ENCODE measurements at places on chromosomes 7 and 10. TPM values are rescaled to one million over a fixed set of nuclear protein-coding genes. Genes with fewer than 3 reads are reported as not detected.
A peak's percentile ranks its signal among the peaks of the same experiment; 100 is the strongest.

- H3K36me3 ChIP-seq = peaks cover 43% of the 10 kb centered on the region
- H3K27me3 ChIP-seq = no peaks in the 10 kb centered on the region
- H3K4me3 ChIP-seq = no peak overlapping the region
- peak overlapping the region; percentile 34 for H3K27ac ChIP-seq
These were observed 41.2 kb downstream of the NCAPG2 start for GRCh38 chr7:158663428-158663741.

- peaks cover 16% of the 10 kb centered on the region for H3K4me1 ChIP-seq
- DNase-seq = no peak
- no peaks in the 10 kb centered on the region for H3K36me3 ChIP-seq
- no peak overlapping the region for H3K27ac ChIP-seq
These were observed 88.3 kb upstream of the KAT6B start for GRCh38 chr10:74738052-74738451.

DNA sequence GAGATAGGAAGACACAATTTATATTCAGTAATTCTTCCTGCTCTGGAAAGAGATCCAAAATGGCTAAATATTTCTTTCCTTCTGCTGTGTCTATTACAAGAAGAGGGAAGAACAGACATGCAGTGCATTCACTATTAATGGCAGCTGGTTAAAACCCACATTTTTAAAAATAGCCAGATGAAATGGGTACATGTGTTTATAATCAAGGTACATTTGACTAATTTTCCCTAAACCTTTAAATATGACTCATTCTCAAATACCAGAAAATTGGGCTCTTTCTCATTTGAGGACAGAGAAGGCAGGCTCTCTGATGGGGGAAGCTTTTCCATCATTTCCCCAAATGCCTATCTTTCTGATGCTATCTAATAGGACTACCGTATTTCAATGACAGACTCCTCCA, 215.7 kb upstream of the HABP2 start:
- no peaks in the 10 kb centered on the region for H3K4me1 ChIP-seq
- H3K4me3 ChIP-seq = no peak overlapping the region
- H3K27ac ChIP-seq = no peak overlapping the region
- H3K27me3 ChIP-seq = peaks cover 1% of the 10 kb centered on the region
- no peak for DNase-seq

DNA sequence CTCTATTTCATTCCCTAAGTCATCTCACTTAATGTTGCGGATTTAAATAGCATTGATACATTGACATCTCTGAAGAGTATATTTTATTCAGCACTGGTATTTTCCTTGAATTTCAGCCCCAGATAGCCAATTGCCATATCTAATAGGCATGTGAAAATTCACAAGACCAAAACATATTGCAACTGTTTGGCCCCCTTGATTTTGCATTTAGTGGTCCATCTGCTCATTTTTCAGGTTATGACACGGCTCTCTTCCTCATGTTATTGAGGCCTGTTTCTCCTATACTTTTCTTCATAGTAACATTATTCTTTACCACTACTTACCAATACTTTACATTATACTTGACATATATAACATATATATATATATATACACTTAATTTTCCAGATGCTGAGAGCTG, 43.7 kb downstream of the MKLN1 start:
- H3K27ac ChIP-seq = no peak overlapping the region
- H3K4me3 ChIP-seq = no peak overlapping the region
- H3K27me3 ChIP-seq = no peaks in the 10 kb centered on the region
- H3K4me1 ChIP-seq = peaks cover 36% of the 10 kb centered on the region
- peaks cover 5% of the 10 kb centered on the region for H3K36me3 ChIP-seq

- H3K4me1 ChIP-seq = no peaks in the 10 kb centered on the region
- no peak for DNase-seq
- no peaks in the 10 kb centered on the region for H3K36me3 ChIP-seq
- H3K4me3 ChIP-seq = no peak overlapping the region
- no peak overlapping the region for H3K27ac ChIP-seq
These were observed 217.4 kb downstream of the CACNA2D1 start for GRCh38 chr7:82226191-82226590.

DNA sequence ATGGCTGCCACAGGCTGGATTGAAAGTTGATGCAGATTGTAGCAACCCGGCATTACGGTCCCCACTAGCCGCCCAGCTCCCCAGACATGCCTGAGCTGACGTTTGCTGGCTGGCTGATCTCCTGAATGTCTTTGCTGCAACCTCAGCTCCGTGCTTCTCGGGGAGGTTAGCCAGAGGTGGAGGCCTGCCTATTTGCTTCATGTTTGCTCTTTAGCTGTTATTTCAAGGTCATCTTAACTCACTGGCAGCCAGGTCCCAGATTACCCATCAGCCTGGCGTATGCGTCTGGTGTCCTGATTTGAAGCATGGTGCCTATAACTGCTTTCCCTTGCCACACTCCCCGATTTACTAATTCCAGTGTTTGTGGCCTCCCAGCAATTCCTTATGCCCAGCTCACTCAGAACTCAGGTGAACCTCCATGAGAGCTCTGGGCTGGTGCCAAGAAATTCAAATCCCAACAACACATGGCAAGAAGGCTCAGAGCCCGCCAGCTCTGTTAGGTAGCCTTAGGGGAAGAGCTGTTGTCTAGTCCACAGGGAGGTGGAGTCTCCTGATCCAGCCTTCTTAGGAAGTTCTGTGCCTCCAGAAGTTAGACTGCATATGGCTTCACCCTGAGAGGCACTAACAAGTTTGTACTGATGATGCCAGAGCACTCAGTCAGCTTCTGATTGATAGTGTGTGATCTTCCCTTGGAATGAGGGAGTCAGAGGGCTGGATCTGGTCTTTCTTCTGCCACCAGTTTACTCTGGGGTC, 69.7 kb upstream of the EXOC4 start:
- H3K4me3 ChIP-seq = no peak overlapping the region
- no peaks in the 10 kb centered on the region for H3K4me1 ChIP-seq
- no peaks in the 10 kb centered on the region for H3K36me3 ChIP-seq
- DNase-seq = no peak
- H3K27ac ChIP-seq = no peak overlapping the region

DNA sequence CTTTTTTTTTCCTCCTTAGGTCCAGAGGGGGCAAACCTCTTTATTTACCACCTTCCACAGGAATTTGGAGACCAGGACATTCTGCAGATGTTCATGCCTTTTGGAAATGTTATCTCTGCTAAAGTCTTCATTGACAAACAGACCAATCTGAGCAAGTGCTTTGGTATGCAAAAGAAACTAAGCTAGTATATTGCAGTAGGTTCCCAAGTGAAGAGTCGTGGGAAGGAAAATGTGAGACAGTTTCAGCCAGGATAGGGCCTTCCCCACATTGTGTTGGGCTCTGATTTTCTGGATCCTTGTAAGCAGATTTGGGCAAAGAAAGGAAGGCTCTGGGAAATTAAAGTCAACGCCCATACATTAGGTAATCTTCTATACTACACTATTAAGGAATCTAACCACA, 285.6 kb downstream of the USP6NL start:
- H3K4me1 ChIP-seq = peaks cover 21% of the 10 kb centered on the region
- H3K27me3 ChIP-seq = no peaks in the 10 kb centered on the region
- H3K4me3 ChIP-seq = no peak overlapping the region
- H3K36me3 ChIP-seq = peaks cover 75% of the 10 kb centered on the region

- DNase-seq = peak; percentile 64
- H3K36me3 ChIP-seq = no peaks in the 10 kb centered on the region
- no peak overlapping the region for H3K27ac ChIP-seq
- H3K27me3 ChIP-seq = peaks cover 70% of the 10 kb centered on the region
- peak overlapping the region; percentile 79 for H3K4me3 ChIP-seq
- H3K4me1 ChIP-seq = peaks cover 12% of the 10 kb centered on the region
These were observed 74.5 kb upstream of the LEP start for GRCh38 chr7:128166603-128167041.

GRCh38 chr7:40058636-40059035, 75.8 kb downstream of the MPLKIP start:
- no peak overlapping the region for H3K4me3 ChIP-seq
- peaks cover 3% of the 10 kb centered on the region for H3K4me1 ChIP-seq
- H3K27me3 ChIP-seq = no peaks in the 10 kb centered on the region
- no peak overlapping the region for H3K27ac ChIP-seq

GRCh38 chr10:124830445-124830844, 28.8 kb downstream of the ABRAXAS2 start:
- no peaks in the 10 kb centered on the region for H3K4me1 ChIP-seq
- H3K27ac ChIP-seq = no peak overlapping the region
- H3K36me3 ChIP-seq = peaks cover 52% of the 10 kb centered on the region

DNA sequence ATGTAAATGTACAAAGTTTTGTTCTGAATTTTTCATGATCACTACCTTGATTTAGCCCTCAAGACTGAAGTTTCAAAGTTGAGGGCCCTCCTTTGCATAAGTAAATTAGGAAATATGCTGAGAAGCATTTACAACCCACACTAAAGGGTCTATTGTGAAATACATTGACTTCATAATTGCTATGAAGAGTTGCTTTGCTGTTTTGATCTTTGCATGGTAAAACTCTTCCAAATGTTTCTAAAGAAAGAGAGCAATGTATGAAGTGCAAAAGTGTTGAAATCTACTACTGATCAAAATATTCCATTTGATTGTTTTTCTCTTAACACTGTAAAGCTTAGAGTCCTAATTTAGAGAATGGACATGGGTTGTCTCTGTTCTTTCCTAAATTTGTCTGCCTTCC, 77.2 kb downstream of the C7orf25 start:
- no peaks in the 10 kb centered on the region for H3K36me3 ChIP-seq
- no peak for DNase-seq
- H3K4me1 ChIP-seq = no peaks in the 10 kb centered on the region
- no peak overlapping the region for H3K27ac ChIP-seq
- no peak overlapping the region for H3K4me3 ChIP-seq

- H3K4me3 ChIP-seq = no peak overlapping the region
- H3K27me3 ChIP-seq = peaks cover 11% of the 10 kb centered on the region
- no peak overlapping the region for H3K27ac ChIP-seq
- DNase-seq = no peak
- H3K36me3 ChIP-seq = no peaks in the 10 kb centered on the region
- H3K4me1 ChIP-seq = no peaks in the 10 kb centered on the region
These were observed 48.6 kb downstream of the DGKI start for GRCh38 chr7:137798073-137798763.

- DNase-seq = no peak
- no peak overlapping the region for H3K27ac ChIP-seq
- no peaks in the 10 kb centered on the region for H3K27me3 ChIP-seq
- H3K4me1 ChIP-seq = no peaks in the 10 kb centered on the region
- H3K4me3 ChIP-seq = no peak overlapping the region
These were observed 1126.4 kb upstream of the GHITM start for GRCh38 chr10:83012866-83013265.

Gene SSC4D
- total RNA-seq = 0.77 TPM

Gene SNX8
- 42.4 TPM for total RNA-seq

Gene ARHGEF35
- total RNA-seq = 3.5 TPM

Gene EN2
- not detected for total RNA-seq

Gene SPDYE2B
- not detected for total RNA-seq

Gene NME8
- not detected for total RNA-seq

Gene ZNF853
- total RNA-seq = 0.42 TPM

Gene NXPH1
- not detected for total RNA-seq

Gene DNAJC12
- 23.8 TPM for total RNA-seq

Gene PDK4
- total RNA-seq = not detected

Data from activated CD4-positive, alpha-beta T cell treated with anti-CD3 and anti-CD28 coated beads, Interleukin-2, amount 10 ng/mL, durations not matched to agents 24 days and 14 days (primary cell).